Activated T-cell treated with anti-CD3 and anti-CD28 coated beads for 48 hours (primary cell): ENCODE measurements at places on chromosomes 1 and 21.

DNA sequence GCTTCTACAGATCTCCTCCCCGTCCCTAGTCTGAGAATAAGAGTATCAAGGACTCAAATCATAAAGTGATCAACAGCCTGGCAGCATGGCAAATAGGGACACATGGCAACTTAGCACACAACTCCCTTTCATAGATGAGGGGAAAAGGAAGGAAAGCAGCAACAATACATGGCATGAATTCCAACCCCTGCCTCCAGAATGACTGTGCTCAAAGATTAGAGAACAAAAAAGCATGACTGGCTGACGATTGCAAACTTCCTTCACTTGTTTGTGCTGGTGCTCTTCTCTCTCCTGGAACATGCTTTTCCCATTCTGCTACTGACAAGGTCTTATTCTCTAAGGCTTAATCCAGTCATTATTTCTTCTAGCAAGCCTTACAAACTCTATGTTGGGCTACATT is 11.5 kb downstream of the KTI12 start:
- no peak for DNase-seq

DNA sequence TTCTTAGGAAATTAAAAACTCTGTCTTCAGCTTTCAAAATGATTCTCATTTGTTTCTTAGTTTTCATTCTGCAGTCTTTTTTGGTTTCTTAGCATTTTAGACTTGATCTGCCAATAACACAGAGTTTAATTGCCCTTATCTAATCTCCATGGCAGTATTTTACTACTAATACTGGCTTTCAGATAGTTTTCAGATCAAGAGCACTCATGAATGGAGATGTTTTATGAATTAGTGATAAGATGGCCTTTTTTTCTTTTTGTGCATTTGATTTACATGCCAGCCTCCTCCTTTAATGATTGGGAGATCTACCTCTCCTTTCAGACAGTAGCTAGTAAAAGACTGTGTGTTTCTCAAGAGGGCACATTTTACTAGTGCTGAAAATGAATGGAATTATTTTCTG is 5.6 kb downstream of the MIA3 start:
- no peak for DNase-seq

- DNase-seq, result no peak
These were observed 108.9 kb downstream of the NOS1AP start for GRCh38 chr1:162178432-162178831.

- DNase-seq, result no peak
These were observed 16.5 kb upstream of the CFHR5 start for GRCh38 chr1:196960854-196961253.

GRCh38 chr1:179996099-179996498 is 41.5 kb downstream of the CEP350 start:
- no peak for DNase-seq

- no peak for DNase-seq
These were observed 75.0 kb upstream of the MRPS6 start for GRCh38 chr21:33998402-33998801.
